ENCODE measurements at places on chromosomes 7 and 10. TPM values are rescaled to one million over a fixed set of nuclear protein-coding genes. Genes with fewer than 3 reads are reported as not detected.

Gene ADCYAP1R1
- total RNA-seq: 5.8 TPM

Gene H2BK1
- total RNA-seq: not detected

DNA sequence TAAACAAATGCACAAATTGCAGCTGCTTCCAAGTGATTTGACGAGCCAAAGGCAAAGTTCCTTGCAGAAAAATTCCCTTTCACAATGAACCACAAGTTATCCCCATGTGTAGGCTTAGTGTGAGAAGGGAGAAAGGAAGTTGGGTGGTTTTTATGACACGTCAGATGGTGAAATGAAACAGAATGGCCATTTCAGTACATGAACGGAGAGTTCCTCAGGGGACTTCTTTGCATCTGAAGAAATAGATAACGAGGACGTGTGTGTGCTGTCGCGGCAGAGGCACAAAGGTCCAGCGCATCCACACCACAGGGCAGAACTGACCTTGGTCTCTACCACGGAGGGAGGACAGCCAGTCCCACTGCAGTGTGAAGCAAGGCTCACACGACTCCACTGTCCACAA, 135.9 kb downstream of the PAXIP1 start:
- no peak for DNase-seq

- DNase-seq: no peak
Observed at GRCh38 chr10:129035052-129035827, 431.8 kb upstream of the MGMT start.

Gene EPO
- total RNA-seq: not detected

Gene CBLL1
- total RNA-seq: 22.1 TPM

GRCh38 chr10:12785415-12785831, 216.1 kb downstream of the CCDC3 start:
- no peak for DNase-seq

Gene ACSM6
- total RNA-seq: not detected

DNA sequence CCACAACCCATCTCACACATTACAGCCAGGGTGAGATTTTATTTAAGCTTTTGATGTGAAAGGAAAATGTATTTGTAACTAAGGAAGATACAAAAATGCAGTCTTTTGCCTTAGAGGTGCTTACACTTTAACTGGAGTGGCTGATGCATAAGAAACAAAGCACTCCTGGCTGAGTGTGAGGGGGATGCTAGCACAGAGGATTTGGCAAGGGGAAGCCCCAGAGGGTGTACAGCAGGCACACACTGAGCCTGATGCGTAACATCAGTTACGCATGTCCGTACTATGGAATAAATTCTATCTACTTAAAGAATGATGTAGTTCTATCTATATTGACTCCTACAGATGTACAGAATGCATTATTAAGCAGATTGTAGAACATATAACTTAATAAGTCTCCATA, 17.8 kb downstream of the GIMAP8 start:
- DNase-seq: no peak

- no peak for DNase-seq
Observed at GRCh38 chr10:6667150-6667549, 87.1 kb upstream of the PRKCQ start.

DNA sequence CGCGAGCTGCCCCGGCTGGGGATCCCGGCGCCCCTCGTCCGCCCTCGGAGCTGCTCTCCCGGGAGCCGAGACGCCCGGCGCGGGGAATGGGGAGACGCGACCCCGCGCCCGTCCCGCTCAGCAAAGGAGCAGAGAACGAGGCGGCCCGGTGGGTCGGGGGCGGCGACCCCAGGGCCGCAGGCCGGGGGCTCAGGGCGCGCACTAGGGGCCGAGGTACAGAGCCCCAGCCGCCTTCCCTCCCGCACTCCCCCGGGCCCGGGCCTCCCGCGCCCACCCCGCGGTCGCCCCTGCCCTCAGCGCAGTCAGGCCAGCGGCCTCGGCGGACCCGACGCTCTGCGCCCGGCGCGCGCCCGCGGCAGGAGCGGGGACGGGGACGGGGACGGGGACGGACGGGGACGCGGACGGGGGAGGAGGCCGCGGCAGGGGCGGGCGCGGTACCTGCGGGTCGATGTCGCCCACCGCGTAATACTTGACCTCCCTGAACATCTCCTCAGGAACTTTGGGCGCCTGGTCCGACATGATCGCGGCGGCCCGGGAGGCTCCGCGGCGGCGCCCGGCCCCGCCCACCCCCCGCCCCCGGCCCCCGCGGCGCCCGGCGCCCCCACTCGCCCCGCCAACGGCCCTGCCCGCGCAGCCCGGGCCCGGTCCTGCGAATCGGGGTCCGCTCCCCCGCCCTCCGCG, 373 bp downstream of the PAXIP1 start:
- peak; percentile 55 for DNase-seq

Gene P4HA1
- total RNA-seq: 44.7 TPM

DNA sequence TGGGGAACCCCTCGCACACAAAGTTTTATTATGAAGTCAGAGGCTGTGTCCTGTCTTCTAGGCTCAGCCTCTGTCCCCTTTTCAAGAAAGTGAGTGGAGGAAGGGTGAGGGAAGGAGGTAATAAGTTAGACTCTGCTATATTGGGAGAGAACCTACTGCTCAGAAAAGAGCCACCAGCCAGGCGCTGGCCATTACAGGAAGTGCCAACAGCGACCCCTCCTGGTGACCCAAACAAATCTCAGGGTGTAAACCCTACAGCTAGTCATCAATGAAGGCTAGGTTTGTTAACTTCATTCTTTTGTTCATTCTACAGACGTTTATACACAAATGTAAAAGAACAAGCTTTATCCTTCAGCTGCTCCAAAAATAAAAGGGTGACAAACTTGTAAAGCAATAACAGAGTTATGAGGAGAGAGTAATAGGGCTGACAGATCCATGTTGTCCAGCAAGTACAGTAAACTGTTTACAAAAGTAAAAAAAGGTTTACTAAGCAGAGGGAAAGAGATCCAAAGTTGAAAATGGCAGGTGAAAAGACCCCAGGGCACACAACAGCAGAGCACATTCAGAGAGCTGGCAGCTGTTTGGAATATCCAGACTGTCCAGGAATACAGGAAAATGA, 82.7 kb downstream of the FAM204A start:
- no peak for DNase-seq

Gene KMT2C
- 45.0 TPM for total RNA-seq

DNA sequence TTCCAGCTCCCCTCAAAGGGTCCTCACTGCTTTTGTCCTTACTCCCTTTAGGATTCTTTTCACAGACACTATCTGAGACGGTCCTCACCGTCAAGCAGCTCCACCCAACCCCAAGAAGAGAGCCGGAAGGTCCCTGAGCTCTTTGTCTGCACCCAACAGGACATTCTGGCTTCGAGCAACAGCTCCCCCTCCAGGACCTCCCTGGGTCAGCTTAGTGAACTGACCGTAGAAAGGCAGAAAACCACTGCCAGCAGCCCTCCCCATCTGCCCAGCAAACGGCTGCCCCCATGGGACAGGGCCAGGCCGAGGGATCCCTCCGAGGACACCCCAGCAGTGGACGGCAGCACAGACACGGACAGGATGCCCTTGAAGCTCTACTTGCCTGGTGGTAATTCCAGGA, 19.9 kb downstream of the MINDY4 start:
- no peak for DNase-seq

Gene TAS2R3
- 0.36 TPM for total RNA-seq

Gene TMEM236
- total RNA-seq: 0.34 TPM

DNA sequence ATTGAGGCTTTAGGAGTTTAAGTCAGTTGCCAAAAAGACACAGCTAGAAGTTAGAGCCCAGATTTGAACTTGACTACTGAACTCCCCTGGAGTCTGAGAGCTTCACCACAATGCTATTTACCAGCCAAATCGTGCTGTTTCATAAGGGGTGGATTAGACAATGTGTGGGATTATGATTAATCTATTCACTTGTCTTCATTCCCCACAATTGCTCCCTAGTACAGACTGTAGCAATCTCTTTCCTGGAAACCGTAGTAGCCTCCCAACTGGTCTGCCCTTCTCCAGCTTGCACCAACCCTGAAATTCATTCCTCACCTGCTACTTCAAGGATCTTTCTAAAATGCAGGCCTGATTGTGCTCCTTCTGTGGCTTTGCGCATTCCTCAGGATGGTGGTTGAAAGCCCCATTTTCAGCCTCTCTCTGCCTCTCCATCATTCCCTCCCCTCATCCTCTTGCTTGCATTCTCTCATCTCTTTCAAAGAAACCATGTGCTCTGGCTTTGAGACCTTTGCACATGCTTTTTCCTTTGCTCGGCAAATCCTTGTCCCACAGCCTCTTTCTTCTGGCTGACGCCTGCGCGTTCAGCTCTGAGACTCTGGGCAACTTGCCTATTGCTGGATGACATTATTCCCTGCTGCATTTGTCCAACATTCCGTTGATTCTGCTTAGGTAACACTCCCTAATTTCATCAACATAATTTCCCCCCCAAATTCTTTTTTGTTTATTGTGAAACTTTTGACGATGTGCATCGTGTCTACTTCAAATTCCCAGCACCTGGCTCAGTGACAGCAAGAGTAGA, 145.1 kb downstream of the ADRA2A start:
- DNase-seq: no peak

DNA sequence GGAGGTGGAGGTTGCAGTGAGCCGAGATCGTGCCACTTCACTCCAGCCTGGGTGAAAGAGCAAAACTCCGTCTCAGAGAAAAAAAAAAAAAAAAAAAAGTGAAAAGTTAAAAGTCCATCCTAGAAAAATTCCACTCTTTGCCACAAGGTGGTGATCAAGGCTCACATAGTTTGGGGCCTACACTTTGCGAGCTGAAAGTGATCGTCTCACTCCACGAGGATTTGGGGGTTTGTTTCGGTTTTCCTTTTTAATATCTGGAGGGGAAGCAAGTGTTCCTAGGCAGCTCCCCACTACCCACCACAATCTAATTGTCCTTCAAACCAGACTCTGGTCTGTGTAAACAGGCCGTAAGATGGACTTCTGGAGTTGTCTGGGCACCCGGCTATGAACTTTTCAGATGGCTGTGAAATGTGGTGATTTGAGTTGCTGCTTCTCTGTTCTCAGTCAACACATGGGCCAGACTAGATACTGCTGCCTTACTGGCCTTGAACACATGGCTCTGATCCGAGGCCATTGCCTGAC, 27.1 kb downstream of the PRLHR start:
- DNase-seq: peak; percentile 65

DNA sequence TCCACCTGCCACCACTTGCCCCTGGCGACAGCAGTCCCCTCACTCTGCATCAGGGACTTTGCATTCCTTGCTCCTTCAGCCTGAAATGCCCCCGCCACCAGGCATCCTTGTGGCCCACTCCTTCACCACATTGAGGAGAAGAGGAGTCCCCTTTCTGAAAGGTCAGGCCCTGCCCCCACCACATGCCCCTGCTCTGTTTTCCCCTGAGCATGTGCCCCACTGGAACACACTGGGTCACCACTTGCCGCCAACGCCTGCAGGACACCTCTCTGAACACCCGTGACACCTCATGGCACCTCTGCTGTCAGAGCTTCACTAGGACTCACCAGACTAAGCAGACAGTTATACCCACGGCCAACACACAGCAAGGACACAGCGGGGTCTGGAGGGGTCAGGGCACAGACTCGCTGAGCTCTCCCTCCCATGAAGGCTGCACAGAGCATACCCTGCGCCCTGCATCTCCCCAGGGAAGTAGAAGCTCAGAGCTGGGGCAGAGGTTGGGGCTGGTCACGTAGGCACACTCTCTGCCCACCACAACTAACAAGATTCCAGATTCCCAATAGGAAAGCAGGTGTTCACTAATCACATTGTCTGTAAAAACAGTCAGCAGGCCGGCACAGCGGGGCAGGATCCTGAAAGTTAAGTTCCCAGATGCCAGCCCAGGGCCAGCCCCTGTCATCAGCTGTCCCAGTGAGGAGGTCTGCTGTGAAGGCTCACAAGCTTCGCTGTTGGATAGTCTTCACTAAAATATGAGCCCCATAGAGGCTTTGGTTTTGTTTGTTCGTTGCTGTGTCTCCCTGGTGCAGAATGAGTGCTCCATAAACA, 5.8 kb upstream of the AOC1 start:
- DNase-seq: no peak

DNA sequence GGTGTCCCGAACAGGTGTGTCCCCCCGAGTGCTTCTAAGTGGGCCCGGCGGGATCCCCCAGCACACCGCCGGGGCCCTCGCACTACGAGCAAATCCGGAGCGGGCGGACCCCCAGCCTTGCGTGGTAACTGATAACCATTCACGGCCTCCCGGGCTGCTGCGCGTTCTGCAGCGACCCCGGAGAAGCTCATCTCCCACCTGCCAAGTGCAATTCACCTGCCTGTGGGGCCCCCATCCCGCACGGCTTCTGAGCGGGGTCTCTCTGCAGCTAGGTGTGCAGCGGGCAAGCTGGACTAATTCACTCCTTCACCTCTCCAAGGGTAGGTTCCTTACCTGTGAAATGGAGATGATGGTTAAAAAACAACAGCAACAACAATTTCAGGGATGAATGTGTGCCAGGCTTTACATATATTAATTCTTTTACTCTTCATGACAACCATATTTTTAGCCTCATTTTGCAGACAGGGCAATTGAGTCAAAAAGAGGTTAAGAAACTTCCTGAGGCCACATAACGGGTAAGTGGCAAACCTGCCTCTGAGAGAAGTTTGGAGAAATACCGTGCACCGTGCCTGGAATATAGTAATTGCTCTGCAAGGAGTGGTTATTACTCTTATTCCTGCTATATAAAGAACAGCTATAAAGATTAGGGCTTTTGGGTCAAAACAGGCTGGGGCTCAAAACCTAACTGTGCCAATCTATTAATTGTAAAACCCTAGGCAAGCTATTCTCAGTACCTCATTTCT, 652 bp upstream of the PODXL start:
- no peak for DNase-seq

Gene TAS2R41
- total RNA-seq: not detected

Gene SEC23IP
- total RNA-seq: 29.8 TPM

Gene GIMAP7
- 19.5 TPM for total RNA-seq

GRCh38 chr7:117872561-117873309, 506 bp downstream of the CTTNBP2 start:
- DNase-seq: peak; percentile 18

Gene GIMAP8
- total RNA-seq: 15.8 TPM

DNA sequence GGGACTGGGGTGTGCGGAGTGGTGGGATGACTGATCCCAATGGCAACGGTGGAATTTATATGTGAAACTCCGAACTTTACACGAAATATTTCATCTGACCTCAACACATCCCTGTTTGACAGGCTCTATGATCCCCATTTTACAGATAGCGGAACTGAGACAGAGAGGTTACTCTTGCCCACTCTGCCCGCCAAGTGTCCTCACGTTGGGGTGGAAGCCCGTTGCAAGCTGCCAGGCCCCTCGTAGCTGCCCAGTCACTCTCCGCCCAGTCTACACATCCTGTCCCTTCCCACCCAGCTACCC, 397 bp upstream of the NFE2L3 start:
- no peak for DNase-seq

DNA sequence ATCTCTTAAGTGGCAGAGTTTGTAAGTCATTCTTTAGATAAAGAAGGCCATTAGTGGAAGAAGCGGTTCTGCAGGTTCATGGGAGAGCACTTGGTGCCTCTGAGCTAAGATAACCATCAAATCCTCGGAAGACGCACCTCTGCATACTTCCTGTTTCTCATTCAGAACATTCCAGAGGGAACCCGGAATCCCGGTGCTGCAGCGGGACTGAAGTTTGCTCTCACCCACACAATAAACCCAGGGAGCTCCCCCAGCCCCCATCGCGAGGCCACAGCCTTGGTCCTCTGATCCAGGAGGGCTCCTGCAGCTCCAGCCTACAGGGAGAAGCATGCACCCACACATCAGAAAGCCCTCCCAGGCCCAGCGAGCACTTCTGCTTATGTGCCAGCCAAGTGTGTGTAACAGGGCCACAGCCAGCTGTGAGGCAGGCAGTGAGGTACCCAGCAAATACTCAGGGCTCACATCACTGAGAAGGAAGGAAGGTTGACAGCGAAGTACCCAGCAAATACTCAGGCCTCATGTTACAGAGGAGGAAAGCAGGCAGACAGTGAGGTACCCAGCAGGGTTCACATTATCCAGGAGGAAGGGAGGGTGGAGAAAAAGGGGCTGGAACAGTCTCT, 142.4 kb downstream of the DIP2C start:
- no peak for DNase-seq

GRCh38 chr10:42999385-43000020, 77.4 kb upstream of the RET start:
- no peak for DNase-seq

All from heart right ventricle (tissue), 16 donors.